ENCODE measurements at places on chromosomes 7 and 10.

GRCh38 chr7:47194516-47195057 lies 387.3 kb downstream of the TNS3 start:
- DNase-seq, result no peak

DNA sequence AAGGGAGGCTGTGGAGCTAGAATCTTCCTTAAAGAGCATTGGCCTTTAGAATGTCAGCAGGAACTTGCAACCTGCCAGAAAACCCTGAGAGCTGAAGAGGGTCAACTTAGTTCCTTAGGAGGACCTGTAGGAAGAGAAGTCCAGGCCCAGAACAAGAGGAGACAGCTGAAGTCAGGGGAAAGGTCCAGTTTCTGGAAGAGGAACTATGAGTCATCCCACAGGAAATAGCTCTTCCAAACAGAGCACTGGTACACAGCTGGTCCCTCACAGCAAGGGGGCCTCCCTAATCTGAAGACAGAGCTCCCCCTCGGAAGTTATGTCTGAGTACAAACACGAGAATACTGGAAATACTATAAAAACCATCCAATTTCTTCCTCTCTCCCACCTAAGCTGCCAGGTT lies 98.9 kb downstream of the HERPUD2 start:
- no peak for DNase-seq

DNA sequence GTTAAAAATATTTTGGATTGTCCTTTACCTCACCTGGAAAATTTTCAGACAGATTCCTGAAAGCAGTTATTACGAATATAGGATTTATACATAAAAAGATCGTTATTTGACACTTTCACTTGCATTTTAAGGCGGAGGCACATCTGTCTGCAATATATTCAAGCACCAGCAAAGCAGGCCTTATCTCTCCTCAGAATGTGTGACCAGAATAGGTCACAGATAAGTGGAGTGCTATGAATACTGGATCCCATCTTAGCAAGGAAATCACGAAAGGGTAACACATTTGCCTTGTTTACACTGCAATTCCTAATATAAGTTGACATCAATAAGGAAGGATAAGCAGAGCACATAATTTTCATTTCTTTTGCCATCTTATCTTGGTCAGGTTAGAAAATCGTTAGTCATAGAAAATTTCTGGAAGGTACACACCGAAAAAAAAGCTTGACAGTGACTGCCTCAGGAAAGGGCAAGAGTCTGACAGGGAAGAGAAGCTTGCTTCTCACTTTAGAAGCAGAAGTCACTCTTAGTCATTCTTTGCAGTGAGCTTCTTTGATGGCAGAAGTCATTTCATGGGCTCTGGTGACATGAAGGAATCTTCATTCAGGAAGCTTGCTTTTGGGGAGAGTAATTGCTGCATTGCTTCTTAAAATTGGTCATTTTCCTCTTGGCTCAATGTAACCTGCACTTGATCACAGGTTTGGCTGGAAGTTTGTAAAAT lies 98.1 kb upstream of the STK17A start:
- no peak for DNase-seq

DNA sequence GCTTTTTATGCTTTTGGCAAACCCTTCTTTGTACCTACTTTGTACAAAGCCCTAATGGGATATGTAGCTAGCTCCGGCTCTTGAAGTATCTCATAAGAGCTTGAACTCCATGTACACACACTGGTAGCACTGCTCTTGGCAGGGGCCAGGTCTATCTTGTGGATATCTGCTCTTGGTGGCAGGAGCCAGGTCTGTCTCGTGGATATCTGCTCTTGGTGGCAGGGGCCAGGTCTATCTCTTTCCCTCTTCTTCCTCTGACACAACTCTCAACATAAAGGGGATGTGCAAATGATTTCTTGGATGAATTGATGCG lies 91.9 kb downstream of the WNT2 start:
- DNase-seq, result no peak

DNA sequence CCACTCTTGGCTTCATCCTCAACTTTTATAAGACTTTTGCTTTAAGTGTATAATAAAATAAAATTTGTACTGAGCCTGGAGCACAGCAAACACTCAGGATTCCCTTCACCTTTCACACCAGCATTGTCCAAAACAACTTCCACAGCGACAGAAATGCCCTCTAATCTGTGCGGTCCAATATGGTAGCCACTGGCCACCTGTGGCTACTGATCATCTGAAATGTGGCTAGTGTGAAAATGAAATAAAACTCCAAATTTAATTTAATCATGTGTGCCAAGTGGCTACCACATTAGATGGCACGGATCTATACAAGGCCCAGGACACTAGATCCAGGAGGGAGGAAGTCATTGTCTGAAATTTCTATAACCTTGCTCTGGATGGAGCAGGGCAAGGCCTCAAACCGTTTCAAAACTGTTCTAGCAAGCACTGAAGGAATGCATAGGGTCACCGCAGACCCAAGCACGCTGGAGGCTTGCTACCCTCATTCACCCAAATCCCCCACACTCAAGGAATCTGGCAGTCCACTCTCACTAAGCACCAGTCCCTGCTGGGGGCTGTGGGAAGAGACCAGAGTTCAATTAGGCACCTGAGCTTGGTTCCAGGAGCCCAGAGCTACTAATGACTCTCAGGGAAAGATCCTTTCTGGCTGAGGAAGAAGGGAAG lies 6.3 kb upstream of the MYO1G start:
- no peak for DNase-seq

- no peak for DNase-seq
Measured at GRCh38 chr10:117427356-117427755, 52.1 kb upstream of the PDZD8 start.

GRCh38 chr10:122375679-122376160 lies 1.2 kb downstream of the PLEKHA1 start:
- no peak for DNase-seq

- DNase-seq, result no peak
Measured at GRCh38 chr7:155454183-155455112, 3.5 kb upstream of the EN2 start.

DNA sequence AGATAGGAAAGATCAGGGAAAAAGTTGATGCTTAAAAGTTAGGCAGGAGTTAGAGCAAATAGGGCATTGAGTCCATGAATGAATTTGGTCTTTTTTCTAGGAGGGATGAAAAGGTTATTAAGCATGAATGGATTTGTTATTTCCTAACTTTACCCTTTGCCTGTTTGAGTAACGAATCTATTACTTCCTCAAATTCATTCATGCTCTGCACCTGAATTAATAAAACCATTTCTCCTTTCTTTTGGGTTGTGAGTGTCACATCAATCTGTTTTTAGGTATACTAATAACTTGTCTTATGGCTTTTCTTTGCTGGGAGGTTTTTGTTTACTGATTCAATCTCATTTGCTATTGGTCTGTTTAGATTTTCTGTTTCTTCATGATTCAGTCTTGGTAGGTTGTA lies 1217.7 kb upstream of the CELF2 start:
- DNase-seq, result no peak

DNA sequence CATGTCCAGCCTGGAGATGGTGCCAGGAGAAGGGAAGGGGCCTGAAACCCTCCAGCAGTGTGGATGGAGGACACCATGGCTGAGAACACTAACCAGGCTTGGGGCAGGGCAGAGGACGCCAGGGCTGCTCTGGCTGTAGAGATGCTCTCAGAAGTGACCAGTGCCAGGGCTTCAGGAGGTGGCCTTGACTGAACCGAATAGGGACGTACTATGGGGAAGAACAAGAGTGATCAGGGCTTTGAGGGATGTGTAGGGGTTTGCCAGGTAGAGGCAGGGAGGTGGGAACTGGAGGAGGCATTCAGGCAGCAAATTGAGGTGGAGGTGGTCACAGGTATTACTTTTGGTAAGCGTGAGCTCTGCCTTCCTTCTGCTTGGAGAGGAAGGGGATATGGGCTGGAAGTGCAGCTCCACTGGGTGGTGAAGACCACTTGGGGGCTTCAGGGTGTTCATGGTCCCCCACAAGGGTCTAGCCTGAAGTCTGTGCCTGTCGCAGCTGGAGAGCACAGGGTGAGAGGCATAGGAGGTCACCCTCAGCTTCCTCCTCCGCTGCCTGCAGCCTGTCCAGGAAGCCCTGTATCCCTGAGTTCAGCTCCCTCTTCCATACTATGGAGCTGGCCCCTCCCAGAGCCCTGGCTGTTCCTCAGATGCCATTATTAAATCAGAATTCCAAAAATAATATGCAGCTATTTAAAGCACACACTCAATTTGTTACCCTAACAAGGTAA lies 27.8 kb downstream of the ADCY1 start:
- DNase-seq, result no peak

DNA sequence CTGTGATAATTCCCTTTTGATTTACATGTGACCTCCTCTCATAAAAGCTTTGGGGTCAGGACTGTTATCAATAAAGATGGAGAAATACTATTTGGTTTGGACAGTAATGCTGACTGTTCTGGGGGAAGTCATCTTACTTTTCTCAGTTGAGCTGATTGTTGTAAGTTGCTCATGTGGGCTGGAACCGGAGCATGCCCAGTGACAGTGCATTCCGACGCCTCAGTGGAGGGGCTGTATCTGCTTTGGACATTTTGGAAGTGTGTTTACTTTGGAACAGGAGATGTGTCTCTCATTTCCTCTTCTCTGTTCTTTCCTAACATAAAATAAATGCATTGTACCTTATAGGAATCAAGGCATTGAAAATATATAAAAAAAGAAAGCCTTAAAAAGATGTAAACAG lies 30.1 kb downstream of the RBM33 start:
- no peak for DNase-seq

DNA sequence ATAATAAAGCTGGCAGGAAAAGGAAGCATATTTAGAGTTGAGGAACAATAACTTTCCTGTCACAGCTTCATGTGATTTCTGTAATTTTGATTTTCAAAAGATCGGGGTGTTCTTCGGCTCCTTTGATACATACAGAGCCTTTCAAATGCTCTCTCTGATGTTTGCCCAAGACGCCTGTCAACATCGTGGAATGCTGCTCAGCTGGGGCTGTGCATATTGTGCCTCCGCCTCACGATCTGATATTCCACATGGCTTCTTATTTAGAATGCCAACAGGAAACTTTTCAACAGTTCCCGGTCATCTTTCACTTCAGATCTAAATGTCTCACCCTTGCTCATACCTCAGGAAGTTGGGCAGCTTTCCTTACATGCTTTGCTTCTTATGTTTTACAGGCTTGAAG lies 7.3 kb downstream of the NPY start:
- DNase-seq, result no peak

- DNase-seq, result no peak
Measured at GRCh38 chr7:87517136-87517815, 41.8 kb upstream of the ABCB4 start.

- no peak for DNase-seq
Measured at GRCh38 chr7:21996641-21997040, 50.9 kb upstream of the CDCA7L start.

DNA sequence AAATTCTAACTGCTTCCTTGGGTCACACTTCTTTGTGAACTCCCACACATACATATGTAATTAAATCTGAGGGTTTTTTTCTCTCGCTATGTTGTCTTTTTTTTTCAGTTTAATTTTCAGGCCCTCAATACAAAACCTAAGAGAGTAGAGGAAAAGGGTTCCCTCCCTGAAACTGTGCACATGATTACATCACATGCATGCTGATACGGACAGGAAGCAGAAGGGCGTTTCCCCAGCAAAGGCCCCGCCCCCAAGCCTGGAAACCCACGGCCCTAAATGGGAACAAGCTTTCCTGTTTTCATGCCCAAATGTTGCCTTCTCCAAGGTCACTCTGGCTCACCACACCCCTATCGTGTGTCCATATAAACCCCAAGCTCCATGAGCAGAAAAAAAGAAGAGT lies 115.4 kb downstream of the TEX36 start:
- DNase-seq, result no peak

GRCh38 chr7:111753968-111754367 lies 191.7 kb upstream of the IMMP2L start:
- no peak for DNase-seq

DNA sequence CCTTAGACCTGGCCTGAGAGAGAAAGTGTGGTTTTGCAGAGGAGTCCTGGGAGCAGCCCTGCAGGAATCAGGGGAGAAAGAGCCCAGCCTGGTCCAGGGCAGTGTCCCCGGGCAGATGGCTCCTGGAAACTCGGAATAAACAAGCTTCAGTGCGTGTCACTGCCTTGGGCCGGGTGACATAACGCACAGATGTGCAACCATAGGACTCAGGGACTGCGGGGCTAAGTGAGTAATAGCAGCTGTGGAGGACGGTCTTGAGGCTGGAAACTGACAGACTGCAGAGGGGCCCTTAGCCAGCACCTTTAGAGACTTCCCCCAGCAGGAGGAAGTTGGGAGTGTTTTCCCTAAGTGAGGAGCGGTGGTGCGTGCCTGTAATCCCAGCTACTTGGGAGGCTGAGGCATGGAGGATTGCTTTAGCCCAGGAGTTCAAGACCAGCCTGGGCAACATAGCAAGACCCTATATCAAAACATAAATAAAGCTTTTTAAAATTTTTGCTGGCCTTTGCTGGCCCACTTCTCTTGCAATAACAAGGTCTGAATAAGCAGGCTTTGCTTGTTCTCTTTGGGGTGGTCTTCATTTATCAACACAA lies 5.3 kb upstream of the CLIP2 start:
- DNase-seq, result no peak

- no peak for DNase-seq
Measured at GRCh38 chr10:102859911-102860310, 5.9 kb downstream of the BORCS7 start.

- no peak for DNase-seq
Measured at GRCh38 chr10:92119340-92119739, 171.5 kb downstream of the CPEB3 start.

DNA sequence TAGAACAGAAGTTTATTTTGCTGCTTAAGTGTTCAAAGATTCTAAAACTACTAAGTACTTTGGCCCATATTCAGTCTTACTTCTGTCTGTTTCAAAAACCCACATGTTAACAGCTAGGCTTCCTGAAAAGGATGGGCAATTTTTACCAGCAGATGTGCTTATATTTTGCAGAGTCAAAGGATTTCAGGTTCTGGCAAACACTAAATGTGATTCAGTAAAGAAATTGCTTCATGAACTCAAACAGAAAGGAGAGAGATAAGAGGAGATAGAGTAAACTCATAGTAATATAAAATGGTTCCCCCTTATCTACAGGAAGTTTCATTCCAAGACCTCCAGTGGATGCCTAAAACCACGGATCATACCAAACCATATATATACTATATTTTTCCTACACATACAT lies 248.5 kb downstream of the AGMO start:
- DNase-seq, result no peak

Data from sigmoid colon (tissue), 7 donors.